M059J (cell line): ENCODE measurements at places on chromosomes 16 and 17.
A peak's percentile ranks its signal among the peaks of the same experiment; 100 is the strongest.

- no peak for DNase-seq
Measured at GRCh38 chr16:31420037-31420436, 8.1 kb downstream of the COX6A2 start.

- DNase-seq = no peak
Measured at GRCh38 chr16:70158261-70158939, 15.2 kb upstream of the CLEC18C start.

- DNase-seq = peak; percentile 87
Measured at GRCh38 chr17:42779936-42780850, at the start of gene WNK4. Gene WNK4 (plus strand): TSS chr17:42780610. CDS start chr17:42780699, 89 bp downstream.

GRCh38 chr16:4917117-4917516 is 19.8 kb downstream of the PPL start:
- DNase-seq = peak; percentile 57

GRCh38 chr17:65022751-65023700 is 33.5 kb downstream of the GNA13 start:
- DNase-seq = peak; percentile 88

DNA sequence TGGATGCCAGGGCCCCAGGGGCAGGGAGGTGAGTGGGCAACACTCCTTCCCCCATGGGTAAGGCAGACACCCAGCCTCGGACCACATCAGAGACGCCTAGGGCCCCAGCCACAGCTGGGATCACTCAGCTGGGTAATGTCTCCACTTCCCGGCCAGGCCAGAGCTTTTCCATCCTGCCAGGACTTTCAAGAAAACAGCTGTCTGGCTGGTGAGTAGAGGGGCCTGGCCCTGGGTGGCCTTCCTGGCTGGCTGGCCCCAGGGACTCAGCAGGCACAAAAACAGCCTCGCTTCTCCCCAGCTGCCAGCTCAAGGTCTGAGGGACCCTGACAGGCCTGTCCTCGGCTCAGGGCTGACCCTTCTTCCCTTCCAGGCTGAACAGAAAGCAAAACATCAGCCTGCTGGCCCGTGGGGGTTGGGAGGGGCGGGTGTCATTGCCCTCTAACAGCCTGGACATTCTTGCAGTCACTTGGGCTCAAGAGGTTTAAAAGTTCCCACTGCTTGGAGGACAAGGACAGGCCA is 45.3 kb upstream of the JPH3 start:
- DNase-seq = no peak

- DNase-seq = no peak
Measured at GRCh38 chr16:16923479-16923878, 544.5 kb downstream of the NPIPA7 start.

DNA sequence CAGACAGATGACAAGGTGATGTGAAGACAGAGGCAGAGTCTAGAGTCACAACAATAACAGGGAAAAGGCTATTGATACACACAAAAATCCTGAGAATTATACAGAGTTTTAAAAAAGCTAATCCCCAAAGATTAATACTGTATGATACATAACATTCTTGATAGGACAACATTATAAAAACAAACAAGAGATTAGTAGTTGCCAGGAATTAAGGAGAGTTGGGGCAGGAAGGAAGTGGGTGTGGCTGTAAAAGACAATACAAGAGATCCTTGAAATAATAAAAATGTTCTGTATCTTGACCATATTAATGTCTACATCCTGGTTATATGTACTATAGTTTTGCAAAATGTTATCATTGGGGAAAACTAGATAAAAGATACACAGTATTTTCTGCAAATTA is 309.5 kb upstream of the PMFBP1 start:
- peak; percentile 22 for DNase-seq

- peak; percentile 29 for DNase-seq
Measured at GRCh38 chr16:637081-638018, 1.2 kb upstream of the METTL26 start.

DNA sequence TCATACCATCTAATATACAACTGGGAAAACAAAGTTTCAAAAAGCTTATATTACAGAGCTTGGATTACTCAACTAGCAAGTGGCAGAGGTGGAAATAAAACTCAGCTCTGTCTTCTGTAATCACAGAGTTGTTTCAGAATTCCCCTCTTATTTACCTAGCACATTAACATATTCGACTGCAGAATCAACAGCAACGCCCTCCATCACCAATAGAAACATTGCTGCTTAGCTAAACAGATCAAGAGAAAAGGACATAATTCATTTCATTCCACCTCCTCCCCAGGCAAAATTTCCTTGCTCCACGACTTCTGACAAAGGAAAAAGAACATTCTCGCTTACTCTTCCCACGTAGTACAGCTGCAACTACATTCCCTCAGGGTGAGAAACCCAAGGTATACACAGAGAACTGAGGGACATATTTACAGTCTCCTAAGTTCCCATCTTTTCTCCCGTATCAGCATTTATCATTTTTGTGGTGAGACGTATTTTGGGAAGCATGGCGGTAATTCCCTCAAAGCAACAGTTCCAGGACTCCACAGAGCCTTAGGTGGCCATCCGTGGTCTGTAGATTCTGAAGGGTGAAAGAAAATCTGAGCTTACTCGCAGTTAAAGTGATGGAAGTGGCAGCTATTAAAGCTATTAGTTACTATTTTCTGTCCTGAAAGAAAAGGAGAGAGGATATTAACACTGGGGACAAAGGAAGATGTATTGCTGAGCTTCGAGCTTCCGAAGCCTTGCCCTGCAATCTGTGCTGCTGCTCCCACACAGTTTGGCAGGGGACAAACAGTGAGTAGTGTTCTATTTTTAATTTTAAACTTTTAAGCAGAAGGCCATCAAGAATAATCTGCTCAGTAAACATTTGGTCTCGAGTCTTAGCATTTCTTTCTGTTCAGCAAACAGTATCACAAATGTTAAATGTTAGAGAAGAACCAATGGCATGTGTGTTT is 1296.2 kb downstream of the CDH8 start:
- peak; percentile 5 for DNase-seq
